ENCODE measurements at places on chromosomes 3 and 15. TPM values are rescaled to one million over a fixed set of nuclear protein-coding genes. Genes with fewer than 3 reads are reported as not detected.

The BSN gene
- 0.01 TPM for polyA plus RNA-seq

The SELENOT gene
- 408 TPM for polyA plus RNA-seq

The SCAANT1 gene
- polyA plus RNA-seq = not detected

The DZIP1L gene
- not detected for polyA plus RNA-seq

The ABI3BP gene
- not detected for polyA plus RNA-seq

The KIF7 gene
- polyA plus RNA-seq = not detected

The SGO1 gene
- 0.59 TPM for polyA plus RNA-seq

The CASR gene
- 0.47 TPM for polyA plus RNA-seq
